ENCODE measurements at places on chromosomes 2 and 18.

- no peak for DNase-seq
These were observed 332.4 kb upstream of the KYNU start for GRCh38 chr2:142545036-142545435.

GRCh38 chr18:44123743-44124142, 556.9 kb upstream of the SETBP1 start:
- DNase-seq = no peak

DNA sequence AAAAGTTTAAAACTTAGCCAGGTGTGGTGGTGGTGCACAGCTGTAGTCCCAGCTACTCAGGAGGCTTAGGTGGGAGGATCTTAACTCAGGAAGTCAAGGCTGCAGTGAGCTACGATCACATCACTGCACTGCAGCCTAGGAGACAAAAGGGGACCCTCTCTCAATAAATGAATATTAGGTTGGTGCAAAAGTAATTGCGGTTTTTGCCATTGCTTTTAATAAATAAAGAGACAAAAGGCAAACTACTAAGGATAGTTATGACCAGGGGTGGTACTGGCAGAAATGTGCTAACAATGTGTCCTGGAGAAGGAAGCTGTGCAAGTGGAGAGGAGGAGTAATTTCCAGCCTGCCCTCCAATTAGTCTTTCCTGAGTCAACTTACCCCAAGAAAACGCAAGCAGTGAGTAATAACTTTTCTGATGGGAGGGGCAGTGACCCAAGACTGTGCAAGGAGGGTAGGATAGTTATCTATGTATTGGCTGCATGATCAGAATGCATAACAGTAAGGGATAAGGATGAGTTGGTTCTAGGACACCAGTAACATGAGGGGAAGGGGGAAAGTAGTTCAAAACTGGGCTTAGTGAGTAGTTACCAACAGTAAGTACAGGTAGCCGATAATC, 1.5 kb downstream of the EXOC6B start:
- no peak for DNase-seq

DNA sequence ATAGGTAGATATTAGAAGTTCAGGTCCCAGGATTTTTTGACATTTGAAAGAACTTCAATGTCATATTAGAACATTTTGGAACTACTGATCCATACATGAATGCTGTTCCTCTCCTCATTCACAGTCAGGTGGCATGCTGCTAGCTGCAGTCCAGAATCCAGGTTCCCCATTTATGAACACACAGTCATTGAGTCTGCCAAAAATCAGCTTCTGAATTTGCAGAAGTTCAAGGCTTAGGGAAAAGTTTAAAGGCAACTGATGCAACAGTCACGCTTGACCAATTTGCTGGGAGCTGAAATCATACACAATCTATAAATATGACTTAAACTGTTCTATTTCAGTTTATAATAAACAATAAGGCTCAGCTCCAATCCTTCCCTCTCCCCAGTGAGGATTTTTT, 17.3 kb upstream of the TTR start:
- no peak for DNase-seq

DNA sequence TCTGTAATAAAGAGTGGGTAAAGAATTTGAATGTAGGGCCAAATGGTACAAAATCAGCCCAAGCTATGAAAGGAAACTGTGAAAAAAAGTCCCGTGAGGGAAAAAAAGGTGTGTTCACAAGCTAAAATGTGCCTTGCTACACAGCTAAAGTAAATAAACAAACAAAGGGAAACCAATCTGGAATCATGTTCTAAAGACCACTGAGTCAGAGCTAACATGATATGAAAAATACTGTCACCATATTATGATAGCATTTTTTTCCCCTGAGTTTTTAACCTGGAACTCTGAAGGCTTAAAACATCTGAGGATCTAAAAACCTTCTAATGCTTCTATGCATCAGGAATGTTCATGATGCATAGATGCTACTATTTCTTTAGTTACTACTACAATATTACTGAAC, 58.8 kb downstream of the SCN1A start:
- DNase-seq = no peak

Measured in stimulated activated CD8-positive, alpha-beta memory T cell treated with anti-CD3 and anti-CD28 coated beads, Interleukin-7, amount 100 ng/mL, for 4 hours (primary cell).